SW480 (cell line): ENCODE measurements at places on chromosomes 7 and 10.

DNA sequence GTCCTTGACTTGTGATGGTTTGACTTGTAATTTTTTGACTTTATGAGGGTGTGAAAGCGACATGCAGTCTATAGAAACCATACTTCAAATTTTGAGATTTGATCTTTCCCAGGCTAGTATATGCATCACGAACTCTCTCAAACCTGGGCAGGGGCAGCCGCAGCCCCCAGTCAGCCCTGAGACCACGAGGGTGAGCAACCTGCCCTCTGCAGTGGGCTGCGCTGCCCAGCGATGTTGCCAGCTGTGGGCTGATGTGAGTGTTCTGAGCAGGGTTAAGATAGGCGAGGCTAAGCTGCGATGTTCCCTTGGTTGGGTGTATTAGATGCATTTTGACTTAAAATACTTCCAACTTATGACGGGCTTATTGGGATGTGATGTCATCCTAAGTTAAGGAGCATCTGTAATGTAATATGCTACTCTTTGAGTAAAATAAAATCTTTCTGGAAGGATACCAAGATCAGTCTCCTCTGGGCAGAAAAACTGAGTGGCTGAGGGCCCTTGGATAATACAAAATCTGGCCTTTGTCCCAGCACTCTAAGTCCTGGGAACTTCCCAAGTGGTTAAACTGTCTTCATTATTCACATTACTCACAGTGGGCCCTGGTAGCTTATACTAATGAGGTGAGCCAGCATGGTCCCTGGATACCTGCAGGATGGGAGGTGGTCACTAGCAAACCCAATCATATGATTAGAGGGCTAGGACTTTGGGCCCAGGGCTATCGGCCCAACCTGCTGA lies 28.4 kb upstream of the CNPY1 start:
- no peak for DNase-seq

- DNase-seq = no peak
These were observed 46.9 kb upstream of the GPAM start for GRCh38 chr10:112230325-112230988.

GRCh38 chr10:112307358-112308124 lies 24.3 kb downstream of the TECTB start:
- DNase-seq = peak; percentile 29

GRCh38 chr7:16504019-16504418 lies 22.6 kb upstream of the LRRC72 start:
- no peak for DNase-seq

GRCh38 chr10:132624847-132625471 lies 87.4 kb downstream of the INPP5A start:
- no peak for DNase-seq

DNA sequence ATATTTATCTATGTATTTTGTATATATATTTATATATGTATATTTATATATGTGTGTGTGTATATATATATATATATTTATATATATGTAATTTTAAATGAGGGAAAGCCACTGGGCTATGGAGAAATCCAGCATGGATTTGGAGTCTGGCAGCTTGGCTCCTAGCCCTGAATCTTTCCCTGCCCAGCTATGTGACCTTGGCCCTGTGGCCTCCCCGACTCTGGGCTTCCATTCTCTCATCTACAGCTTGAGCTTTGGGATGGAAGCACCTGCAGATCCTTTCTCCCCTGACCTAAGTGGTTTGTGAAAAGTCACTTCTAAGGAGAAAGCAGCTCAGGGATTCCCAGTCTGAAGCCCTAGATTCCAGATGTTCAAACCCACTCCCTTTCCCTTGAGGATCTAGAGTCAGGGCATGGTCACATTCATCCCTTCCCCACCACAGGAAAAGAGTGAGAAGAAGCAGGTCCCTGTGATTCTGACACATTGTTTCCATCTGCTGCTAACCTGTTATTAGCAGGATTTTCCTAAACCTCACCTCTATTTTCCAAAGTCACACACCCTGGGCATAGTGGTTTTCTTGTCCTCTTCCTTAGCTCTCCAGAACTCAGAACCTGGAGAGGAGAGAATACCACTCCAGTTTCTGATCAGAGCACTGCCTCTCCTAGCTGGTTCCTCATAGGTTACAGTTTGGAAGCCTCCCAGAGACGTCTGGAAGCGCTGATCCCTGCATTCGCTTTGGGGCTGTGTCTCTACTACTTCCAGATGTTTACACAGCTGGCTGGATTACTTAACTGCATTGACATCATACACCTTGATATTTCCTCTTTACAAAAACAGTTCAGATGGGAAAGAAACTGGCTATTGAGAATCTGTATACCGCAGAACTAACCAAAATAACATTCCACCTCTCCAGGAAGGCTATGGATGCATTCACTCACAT lies 327.5 kb upstream of the ZMIZ1 start:
- DNase-seq = no peak

DNA sequence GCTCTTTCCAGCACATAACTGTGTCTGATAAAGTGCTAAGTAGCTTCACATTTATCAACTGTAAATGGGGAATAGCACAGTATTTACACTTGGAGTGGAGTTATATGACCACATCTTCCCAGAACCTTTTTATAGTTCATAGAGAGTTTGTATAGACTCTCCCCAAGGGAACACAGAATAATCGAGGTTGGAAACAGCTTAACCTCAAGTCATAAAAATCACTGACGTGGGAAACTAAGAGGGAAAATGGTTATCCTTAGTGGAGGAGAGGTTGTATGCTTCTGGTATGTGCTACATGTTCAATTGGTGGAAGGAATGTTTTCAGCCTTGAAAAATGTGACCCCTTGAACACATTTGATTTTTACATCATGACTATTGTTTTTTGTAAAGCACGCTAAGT lies 167.9 kb upstream of the KIAA1217 start:
- DNase-seq = no peak
